ENCODE measurements at places on chromosomes 6 and 20.

- DNase-seq = no peak
These were observed at the start of gene SNAP91 for GRCh38 chr6:83708970-83709747. Gene SNAP91, minus strand, starts transcription at chr6:83709101. Its CDS starts 1,174 bp downstream, at chr6:83707927.

DNA sequence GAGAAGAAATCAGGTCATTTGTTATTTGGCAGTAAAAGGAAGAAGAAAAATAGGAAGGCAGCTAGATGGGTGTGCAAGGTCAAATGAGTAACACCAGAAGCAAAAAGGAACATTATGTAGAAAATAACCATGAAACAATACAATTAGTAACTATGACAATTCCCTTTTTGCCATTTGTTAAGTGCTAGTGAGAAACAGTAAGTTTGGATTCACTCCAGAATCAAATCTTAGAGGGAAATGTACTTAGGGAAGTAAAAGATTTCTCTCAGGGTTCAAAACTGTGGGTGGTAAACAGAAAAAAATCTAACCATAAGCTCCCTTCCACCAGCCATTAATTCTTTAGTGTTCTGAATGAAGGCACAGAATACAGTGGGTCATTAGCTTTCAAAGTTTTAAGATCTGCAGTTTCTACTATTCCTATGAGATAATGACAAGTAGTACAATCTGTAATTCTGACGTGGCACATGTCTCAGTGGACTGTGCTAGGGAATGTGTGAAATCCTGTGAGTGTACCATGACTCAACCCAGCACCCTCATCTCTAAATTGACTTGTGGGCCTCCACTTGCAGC is 17.1 kb downstream of the REPS1 start:
- no peak for DNase-seq

GRCh38 chr20:23326774-23327173 is 23.8 kb upstream of the NXT1 start:
- DNase-seq = no peak

DNA sequence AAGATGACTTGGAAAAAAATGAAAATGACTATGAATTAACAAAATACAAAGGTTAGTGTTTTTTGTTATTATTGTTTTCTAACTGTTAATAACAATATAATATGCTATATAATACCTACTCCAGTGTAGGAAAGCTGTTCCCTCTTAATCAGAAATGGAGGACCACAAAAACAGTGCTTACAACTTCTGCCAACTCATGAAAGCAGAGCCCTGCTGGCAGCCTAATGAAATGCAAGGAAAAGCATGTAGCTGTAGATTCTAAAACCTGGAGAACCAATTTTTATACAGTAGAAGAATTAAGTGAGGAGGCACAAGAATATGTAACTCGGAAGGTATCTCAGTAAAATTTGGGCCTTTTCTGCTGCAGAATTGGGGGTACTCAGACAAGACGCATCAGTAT is 29.4 kb downstream of the PHIP start:
- DNase-seq = peak; percentile 73

GRCh38 chr20:43824309-43825050 is 90.2 kb upstream of the TOX2 start:
- DNase-seq = peak; percentile 37

- DNase-seq = no peak
These were observed 40.0 kb upstream of the NRN1 start for GRCh38 chr6:6046716-6047115.

DNA sequence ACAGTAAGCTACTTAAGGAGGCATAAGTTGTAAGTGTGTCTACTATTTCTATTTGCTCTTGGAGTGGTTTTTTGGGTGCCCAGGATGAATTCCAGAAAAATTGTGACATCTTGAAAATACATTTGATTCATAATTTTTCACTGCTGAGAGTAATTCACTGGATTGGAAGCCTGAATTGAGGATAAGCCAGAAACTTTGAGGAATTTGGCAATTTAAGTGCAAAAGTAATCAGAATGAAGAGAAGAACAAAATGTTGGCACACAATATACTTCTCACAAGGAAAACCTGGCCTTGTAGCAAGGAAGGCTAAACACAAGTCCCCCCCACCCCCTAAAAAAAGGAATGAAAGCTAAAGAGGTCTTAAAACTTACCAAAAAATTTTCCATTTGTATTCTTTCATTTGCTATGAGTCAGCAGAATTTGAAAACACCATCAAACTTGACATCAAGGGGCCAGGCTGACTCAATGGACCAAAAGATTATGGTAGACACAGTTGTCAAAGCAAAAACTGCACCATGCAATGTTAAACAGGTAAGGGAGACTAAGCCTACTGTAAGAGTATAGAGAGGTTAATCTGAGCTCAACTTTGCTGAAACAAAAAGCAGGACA is 840.0 kb downstream of the FRK start:
- DNase-seq = no peak

DNA sequence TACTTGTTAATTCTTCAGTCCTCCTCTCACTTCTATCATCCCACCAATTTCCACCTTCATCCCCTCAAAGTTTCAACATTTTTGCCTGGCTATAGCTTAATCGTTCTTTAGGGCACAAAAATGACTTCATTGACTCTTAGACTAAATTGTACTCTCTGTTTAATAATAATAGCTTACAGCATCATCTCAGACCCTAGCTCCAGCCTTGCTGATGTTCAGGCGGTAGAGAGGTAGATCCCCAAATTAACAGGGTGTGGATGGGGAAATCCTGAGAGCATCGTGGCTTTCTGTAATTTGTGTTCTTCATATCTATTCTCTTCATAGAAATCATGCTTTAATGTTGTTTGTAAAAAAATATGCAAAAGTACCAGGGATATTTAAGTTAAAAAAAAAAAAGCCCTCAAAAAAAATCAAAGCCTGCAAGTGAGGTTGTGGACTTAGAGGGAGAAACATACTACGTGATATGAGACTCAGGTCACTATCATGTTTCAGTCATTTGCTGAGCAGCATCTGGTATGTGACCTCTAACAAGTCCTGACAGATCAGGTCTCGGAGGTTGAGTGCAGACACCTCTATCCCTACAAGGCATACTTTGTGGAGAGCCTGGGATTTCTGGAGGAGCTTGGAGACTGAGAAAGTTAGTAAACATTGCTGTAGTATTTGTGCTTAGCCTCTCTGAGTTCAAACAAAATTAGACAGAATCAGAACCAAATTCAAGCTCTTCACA is 1063.3 kb upstream of the CITED2 start:
- DNase-seq = no peak

GRCh38 chr20:62952373-62952967 is at the start of gene SLC17A9:
Gene SLC17A9, plus strand, starts transcription at chr20:62952709. Its CDS starts 122 bp downstream, at chr20:62952831.
- peak; percentile 87 for DNase-seq

- no peak for DNase-seq
These were observed 336.6 kb downstream of the PREX1 start for GRCh38 chr20:48490961-48491831.

DNA sequence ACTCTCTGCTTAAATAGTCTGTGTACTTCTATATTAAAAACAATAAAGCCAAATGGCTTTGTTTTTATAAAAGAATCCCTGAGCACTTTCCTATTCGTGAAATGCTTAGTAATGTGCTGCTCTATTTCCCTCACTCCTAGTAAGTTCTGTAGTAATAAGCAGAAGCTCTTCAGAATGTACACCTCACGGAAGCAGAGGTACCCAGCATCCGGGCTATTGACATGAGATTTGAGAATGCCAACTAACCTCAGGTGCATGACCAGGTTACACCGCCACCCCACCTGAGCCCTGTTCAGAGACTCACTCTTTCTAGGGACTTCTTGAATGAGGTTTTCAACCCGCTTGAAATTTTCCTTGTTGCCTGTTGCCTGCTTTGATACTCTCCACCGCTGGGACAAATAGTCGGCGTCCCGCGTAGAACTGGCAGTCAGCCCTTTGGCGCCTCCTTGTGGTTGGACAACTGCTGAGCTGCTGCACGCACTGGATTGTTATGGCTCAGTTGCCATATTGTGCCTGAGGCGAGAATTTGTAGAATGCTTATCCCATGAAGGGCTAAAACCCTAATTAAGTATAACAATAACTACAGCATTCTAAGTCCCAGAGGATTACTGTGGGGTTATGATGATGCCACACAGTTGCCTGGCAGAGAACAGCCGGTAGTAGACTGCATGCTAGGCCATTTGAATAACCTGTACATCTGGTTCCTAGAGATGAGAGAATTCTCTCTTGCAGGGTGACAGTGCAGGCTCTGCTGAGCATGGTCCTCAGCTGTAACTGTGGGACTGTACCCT is 95.4 kb downstream of the KHDC1L start:
- DNase-seq = peak; percentile 90

DNA sequence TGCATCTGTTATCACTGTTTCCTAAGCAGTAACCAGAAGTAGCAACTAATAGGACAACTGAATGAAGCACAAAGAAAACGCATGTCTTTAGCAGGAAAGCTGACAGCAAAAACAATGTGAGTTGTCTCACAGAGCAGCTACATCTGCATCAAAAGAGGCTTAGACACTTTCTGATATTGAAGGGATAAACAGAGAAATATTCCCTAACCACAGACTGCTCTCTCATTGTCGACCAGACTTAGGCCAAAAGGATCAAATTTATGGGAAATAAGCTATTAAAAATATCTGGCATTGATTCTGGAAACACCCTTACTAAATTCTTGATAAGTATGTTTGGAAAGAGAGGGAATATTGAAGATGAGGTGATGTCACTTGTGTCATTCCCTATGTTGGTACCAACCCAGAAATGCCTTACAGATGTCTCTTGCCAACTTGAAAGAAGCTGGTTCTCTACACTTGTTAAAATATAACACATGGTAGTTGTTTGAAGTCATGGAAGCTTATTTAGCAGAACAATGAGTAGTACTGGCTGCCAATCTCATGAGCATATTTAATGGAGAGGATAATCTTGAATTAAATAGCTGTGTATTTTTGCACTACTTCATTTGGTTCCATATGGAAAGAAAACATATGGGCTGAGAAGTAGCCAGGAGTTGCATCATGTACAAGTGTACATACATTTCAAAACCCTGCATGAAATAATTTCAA is 929.3 kb upstream of the MAN1A1 start:
- no peak for DNase-seq

DNA sequence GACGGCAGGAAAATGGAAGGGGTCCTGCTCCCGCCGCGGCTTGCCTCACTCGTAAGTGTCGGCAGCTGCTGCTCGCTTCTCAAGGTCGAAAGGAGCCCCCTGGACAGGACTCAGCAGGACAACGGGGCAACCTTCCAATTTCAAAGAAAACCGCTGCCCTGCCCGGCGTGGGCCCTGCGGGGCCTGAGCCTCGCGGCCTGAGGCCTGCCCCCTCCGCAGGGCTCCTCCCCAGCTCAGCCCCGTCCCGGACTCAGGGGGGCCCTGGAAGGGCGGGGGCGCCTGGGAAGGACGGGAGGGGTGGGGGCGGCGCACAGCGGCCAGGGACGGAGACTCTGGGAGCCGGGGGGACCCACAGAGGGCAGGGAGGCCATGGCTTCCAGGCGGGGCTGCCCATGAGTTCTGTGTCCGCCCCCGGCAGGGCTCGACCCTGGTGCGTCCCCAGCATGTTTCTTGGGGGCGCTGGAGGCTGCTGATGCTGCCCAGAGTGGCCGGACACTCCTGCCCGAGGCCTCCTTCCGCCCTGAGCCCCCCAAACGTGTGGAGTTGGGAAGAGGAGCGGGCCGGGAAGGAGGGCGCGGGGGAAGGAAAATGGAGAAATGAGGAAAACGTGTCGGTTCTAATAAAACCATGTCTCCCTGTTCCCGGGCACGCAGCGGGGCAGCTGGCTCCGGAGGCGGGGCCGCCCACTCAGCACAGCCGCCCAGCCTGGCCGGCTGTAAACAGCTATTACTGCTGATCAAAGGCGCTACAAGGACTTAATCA is 114.6 kb downstream of the DLL1 start:
- no peak for DNase-seq

- no peak for DNase-seq
These were observed 26.5 kb upstream of the EMILIN3 start for GRCh38 chr20:41392871-41393704.

GRCh38 chr6:146700078-146700686 is 101.4 kb downstream of the ADGB start:
- DNase-seq = peak; percentile 92

- DNase-seq = no peak
These were observed 140.7 kb upstream of the BMP2 start for GRCh38 chr20:6626805-6627204.

GRCh38 chr6:72911463-72912155 is 289.7 kb downstream of the KCNQ5 start:
- peak; percentile 79 for DNase-seq

DNA sequence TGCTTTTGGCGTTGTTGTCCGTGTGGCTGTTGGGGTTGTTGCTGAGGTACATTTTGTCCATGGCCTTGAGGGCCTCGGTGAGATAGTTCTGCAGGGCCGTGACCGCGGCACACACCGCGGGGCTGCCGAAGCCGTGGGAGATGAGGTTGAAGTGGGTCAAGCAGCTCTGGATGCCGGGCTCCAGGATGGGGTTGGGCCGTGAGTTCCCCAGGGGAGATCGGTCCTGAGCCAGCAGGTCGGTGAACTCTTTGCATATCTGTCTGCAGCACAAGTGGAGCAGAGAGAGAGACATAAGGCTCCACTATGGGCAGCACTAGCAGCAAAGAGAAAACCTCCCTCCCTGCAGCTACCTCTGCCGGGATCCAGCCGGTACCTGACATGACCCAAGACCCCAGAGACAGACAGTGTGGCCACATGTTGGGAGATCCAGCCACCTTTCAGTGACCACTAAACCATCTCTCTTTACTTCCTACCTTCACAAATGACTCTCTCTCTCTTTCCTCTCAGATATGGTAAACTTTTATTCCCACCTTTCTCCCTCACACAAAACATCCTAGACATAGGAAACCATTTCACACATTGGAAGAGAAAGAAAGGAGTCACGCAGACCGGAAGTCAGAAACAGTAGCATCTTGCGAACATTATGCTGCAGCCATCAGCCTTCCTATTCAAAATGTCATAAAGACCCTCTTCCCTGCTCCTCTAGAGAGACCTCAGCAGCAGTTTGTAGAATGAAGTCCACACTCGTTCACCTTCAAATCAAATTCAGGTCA is 16.2 kb downstream of the TFAP2A start:
- no peak for DNase-seq

DNA sequence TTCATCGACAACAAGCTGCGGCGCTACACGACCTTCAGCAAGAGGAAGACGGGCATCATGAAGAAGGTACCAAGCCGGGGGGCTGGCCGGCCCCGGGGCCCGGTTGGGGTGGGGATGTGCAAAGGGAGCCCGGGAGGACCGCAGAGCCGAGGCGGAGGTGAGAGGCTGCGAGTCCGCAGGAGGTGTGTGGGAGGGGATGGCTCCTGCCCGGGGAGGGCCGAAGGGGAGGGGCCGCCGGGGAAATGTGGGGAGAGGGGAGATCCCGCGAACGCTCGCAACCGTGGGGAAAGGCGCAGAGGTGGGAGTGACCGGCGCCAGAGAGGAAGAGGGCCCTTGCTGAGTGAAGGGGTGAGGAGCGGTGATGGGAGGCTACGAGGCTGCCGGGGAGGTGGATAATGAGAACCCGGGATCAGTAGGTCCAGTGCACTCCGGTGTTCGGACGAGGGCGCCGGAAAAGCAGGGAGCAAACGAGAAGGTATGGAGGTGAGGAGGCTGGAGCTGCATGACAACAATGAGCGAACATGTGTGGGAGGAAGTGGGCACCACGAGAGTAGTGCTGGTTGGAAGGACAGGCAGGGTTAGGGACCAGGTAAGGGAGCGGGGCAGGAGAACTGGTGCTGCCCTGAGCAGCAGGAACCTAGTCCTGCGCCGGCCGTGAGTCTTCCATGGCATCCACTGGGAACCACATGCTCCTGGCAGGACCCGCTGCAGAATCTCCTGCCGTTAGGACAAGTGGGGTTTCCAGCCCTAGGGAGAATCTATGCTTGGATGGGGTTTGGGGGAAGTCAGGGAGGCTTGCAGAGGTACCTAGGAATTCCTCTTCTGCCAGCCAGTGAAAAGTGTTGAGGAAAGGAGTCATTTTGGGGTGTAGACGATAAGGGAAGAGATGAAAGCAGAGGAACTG is 1.3 kb downstream of the SRF start:
- peak; percentile 71 for DNase-seq
